ENCODE measurements at places on chromosomes 6 and 20.

DNA sequence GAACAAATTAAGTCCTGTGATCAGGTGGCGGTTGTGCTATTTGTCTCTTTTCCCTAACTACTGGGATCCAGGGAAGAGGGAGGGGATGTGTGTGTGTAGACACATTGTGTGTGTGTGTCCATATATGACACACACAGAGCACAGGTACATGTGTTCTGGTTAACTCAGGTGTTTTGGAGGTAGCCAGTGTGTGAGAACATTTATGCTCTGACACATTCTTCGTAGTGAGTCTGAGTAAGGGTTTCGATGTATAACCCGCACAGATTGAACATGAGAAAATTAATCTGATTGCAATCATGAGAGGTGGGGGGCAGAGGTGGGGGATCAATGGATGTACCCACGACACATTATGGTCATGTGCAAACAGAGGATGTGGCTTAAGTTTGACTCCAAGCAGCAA is 12.6 kb downstream of the ZC3H12D start:
- DNase-seq: no peak

- no peak for DNase-seq
Observed at GRCh38 chr6:94349227-94349626, 929.9 kb upstream of the EPHA7 start.

DNA sequence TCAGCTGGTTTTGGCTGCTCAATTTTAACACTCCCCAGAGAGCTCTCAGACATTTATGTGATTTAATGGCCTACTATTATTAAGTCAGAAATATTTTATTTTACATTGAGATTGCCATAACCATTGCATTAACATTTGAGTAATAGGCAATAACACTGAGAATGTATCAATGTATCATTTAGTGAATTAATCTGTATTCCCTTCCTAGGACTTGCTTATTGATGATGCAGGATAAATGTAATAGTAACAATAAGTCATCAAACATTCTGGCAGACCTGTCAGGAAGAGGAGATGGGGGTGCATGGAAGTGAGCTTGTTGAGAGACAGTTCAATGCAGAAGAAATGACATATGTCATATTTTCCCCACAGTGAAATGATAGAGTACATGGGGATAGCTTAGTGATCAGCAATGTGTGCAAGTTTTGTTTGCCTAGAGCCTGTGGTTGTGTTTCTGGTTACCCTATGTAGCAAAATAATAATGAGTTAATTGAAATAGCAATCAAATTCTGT is 458.9 kb downstream of the EYS start:
- DNase-seq: no peak

GRCh38 chr6:169785566-169785965 is 34.1 kb downstream of the ERMARD start:
- no peak for DNase-seq

DNA sequence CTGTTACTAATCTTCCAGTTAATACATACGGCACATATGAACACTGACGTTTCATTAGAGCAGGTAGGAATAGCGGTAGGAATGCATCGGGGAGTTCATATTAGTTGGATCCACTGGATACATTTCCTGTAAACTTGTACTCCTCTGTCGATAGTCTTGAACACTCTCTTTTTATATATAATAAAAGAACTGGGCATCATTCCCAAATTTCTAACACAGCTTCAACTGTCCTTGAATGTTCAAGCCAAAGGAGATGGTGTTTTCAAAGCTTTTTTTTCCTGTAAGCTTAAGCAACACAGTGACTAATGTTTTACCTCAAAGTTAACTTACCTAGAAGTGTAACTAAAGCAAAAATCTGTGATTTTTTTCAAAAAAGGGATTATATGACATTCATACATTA is 195.3 kb downstream of the UTRN start:
- DNase-seq: no peak

DNA sequence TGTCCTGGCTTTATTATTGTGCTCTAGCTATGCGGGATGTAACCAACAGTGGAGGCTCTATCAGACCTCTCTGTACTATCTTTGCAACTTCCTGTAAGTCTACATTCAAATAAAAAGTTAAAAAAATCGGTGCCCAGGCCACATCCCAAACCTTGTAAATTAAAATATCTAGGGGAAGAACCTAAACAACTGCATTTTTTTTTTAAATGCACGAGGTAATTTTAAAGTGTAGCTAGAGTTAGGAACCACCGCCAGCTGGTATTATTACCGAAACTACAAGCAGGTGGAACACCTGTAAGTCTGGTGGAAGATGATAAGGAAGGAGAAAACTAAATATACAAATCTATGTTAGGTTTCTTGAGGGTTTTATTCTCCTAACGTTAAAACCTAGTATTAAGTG is 34.5 kb upstream of the ID4 start:
- no peak for DNase-seq

- DNase-seq: no peak
Observed at GRCh38 chr6:27767851-27768250, 144.3 kb downstream of the OR2B2 start.

DNA sequence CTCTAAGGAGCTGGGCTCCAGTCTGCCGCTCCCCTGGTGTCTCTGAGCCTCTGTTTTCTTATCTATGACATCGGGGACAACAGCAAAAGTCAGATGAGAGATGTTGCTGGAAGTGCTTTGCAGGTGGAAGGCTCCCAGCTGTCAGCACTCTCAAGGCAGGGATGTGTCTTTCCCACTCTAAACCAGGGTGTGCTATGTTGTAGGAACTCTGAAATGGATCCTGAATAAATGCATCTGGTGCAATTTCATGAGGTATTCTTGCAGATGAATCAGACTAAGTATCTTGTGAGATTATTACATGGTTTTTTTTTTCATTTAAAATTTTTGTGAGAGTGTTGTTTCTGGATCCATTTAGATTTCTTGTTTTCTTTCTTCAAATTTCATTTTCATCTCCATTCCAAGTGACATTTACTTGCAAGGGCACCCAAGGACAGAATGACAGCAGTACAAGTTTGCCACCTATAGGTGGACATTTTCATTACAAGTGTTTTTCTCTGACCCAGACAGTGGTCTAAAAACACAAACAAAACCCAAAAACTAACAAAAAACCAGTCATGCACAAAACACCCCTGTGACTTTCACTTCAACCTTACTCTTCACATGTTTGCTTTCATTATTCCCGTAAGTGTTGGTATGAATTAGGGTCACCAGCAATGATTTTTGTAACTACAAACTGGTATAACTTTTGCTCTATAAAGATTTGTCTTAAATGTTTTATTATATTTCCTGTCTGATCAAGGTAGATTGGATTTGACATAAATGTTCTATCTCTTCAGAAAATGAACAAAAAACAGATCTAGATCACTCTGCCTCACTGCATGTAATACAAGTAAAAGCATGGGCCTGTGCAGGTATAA is 14.7 kb upstream of the SIM1 start:
- no peak for DNase-seq

DNA sequence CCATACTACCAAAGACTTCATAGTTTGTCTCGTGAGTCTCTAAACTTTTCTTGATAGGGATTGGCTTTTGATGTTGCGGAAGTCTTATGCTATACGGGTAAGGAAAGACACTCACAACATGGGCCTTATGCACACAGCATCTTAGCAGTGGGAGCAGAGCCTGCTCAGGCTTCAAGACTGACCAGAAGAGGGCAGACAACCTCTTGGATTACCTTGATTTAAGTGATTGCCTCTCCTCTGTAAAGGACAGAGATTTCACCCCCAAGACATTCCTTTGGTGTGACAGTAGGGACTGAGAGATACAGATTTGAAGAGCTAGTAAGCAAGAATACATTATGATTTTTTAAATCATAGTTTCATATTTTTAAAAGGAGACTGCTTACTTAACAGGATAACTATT is 71.0 kb upstream of the SAMD3 start:
- DNase-seq: no peak

DNA sequence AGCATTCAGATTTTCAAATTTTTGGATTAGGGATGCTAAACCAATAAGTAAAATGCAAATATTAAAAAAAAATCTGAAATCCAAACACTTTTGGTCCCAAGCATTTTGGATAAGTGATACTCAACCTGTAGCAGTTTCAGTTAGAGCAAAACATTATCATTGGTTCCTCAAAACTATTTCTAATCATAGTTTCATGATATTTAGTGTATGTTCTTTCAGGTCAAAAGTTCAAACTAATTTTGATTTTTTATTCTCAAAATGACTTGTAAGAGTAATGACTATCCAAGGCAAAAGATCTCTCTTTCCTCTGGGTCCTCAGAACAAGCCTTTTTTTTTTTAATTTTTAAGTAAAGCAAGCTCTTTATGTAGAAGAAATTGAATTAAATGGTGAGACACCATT is 64.0 kb upstream of the TFB1M start:
- no peak for DNase-seq

GRCh38 chr20:58393299-58393698 is 4.3 kb downstream of the VAPB start:
- no peak for DNase-seq

DNA sequence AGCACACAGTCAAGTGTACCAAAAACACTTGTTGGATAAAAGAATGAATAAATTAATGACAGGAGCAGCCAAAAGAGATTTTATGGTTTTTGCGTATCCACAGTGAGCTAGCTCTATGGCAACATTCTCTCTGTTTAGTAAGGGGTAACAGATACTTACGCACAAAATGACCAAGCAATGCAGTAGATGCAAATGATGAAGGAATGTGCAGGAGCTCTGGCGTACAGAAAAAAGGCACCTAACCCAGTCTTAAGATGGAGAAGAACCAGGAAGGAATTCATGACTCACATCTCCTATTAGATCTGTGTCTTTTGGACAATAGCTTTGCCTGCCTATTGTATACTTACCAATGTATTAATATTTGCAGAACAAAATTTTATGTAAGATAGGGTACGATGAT is 191.9 kb upstream of the PREP start:
- no peak for DNase-seq

DNA sequence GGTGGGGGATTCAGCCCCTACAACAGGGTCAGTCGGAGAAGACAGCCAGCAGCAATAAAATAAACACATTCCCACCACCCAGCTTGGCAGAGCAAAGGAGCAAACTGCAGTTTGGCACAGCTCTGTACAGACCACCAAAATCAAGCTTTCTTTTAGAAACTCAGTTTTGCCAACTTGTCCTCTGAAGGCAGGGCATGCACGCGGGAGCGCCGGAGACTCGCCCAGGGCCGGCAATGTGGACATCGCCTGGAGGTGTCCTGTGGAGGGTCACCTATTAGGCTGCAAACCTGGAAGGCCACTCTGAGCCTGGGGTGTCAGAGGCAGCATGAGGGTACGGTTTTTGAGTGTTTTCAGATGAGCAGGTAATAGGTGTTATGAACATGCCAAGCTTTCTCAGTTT is 34.7 kb downstream of the TMEM242 start:
- no peak for DNase-seq

DNA sequence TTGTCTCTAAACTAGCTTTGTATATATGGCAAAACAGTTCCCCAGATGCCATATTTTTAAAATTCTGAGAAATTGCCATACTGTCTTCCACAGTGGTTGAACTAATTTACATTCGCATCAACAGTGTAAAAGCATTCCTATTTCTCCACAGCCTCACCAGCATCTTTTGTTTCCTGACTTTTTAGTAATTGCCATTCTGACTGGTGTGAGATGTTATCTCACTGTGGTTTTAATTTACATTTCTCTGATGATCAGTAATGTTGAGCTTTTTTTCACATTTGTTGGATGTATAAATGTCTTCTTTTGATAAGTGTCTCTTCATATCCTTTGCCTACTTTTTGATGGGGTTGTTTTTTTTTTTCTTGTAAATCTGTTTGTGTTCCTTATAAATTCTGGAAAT is 1222.7 kb upstream of the CITED2 start:
- DNase-seq: no peak

DNA sequence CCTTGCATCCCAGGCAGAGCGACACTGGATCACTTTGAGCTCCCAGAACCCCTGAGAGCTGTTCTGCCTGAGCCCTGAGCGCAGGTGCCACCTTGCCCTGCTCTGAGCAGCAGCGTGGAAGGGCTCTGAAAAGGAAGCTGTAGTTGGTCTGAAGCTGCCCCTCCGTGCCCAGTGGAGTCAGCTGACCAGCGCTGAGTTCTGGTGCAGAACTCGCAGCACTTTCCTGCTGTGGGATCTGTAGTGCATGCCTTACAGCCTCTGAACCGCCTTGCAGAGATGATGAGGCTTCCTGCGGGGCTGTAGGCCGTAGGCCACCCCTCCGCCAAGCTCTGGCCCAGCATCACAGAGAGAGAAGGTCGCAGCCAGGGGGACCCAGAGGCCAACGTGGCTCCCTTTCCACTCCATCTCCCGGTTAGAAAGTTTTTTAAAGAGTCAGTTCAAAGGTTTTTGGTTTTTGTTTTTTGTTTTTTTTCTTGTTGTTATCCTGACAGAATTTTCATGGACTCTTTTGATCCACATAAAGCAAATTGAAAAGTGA is 158.3 kb upstream of the CST7 start:
- no peak for DNase-seq

- no peak for DNase-seq
Observed at GRCh38 chr20:42968746-42969145, 221.0 kb downstream of the PTPRT start.

DNA sequence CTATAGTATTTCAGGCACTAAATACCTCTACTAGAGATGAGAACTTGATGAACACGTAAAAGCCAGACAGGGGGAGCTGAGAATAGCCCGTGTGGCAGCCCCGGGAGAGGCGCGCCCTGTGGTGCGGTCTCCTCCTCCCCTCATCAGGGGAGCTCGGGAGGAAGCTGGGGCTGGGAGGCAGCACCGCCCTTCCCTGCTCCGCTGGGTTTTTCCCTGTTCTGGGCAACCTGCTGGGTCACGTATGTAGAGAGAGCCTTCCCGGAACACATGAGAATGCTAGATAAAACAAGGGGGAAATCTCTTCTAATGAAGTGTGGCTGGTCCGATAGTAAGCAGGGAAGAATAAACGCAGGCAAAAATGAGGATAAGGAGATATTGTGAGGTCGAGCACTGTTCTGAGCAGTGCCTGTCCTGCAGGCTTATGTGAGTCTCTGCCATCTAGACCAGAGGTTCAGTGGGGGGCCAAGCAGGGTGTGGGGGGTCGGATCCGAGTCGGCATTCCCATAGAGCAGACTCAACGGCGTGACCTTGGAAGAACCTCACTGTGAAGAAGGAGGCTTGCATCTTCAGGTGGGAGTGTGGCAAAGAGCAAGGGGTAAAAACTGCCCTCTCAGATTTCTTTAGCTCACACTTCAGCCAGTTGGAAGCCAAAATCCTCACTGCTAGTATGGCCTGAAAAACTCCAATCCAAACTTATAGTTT is 13.4 kb upstream of the RPS6KA2 start:
- no peak for DNase-seq

- DNase-seq: no peak
Observed at GRCh38 chr6:151761851-151762250, 45.6 kb upstream of the ESR1 start.

DNA sequence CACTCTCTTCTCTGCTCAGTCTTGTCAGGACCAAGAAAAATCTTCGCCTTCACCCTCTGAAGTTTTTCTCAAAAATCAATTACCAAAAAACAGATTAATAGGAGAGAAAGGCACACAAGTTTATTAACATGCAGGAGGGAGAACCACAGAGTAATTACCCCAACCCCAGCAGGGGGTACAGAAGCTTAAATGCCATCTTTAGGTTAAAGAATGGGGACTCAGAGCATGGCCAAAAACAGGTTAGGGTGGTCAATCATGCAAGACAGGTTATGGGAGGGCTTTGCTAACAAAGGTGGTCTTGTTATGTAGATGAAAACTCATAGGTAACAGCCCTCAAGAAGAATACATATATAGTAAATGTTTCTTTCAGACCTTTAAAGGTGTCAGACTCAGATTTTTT is 100.5 kb upstream of the BTN3A2 start:
- no peak for DNase-seq

GRCh38 chr20:37943501-37944455 is 40.9 kb downstream of the VSTM2L start:
- DNase-seq: no peak

- no peak for DNase-seq
Observed at GRCh38 chr6:167163476-167164011, 5.8 kb upstream of the GPR31 start.
